Stimulated activated CD4-positive, alpha-beta T cell treated with anti-CD3 and anti-CD28 coated beads, Interleukin-15, amount 100 ng/mL, for 48 hours (primary cell): ENCODE measurements at places on chromosomes 2 and 18.

DNA sequence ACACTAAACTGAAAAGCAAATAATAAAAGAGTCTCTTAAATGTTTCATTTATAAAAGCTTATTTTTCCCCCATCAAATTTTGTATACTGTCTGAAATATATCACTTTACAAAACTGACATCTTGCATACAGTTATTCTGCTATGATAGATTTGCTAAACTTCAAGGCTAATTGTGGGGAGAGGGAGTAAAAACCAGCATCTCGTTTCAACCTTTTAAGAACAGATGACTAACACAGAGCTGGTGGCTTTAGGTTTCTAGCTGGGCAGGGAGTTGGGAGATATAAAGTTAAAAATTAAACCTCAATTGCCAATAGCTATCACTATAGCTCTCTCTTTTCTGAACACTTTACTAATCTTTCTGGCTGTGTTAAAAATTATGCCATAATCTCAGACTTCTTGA lies 23.5 kb downstream of the C1D start:
- no peak for DNase-seq

GRCh38 chr18:74084184-74084855 lies 63.3 kb downstream of the FBXO15 start:
- no peak for DNase-seq

DNA sequence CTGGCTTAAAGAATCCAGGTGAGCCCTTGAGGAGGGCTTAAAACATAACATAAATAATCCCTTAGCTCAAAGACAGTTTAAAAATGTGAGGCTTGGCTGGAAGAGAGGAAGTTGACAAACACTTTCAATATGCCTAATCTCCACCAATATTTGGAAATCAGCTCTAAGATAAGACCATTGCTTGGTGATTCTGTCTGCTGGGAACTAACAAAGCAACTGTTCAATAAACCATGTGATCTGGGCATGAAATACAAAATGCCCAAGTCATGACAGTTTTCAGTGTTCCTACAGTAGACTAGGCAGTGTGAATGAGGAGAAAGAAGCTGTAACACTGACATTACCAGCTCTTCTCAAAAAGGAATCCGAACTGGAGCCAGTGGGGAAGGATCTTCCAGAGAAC lies 10.7 kb downstream of the MFF start:
- DNase-seq: no peak

DNA sequence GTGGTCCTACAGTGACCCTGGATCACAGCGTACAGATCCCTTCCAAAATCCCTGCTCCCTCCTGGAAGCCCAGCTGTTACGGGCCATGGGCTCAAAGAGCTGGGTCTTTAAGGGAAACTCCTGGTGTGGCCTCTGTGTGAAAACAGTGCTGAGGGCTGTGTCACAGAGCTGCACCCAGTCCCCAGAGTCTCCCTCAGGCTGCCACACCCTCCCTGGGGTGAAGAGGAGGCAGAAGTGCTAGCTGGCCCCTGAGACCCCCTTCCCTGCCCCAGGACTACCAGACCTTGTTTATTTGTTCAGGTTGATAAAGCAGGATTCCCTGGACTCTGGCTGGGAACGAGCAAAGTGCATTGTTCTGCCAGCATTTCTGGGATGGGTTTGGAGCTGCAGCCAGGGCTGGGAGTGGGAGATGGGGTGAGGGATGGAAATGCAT lies 7.7 kb downstream of the ATOH8 start:
- DNase-seq: no peak

- no peak for DNase-seq
Observed at GRCh38 chr2:61117534-61117933, 44.5 kb upstream of the C2orf74 start.

GRCh38 chr2:215466097-215466909 lies 30.4 kb upstream of the FN1 start:
- no peak for DNase-seq

GRCh38 chr2:99802734-99803133 lies 312.9 kb upstream of the REV1 start:
- DNase-seq: no peak

DNA sequence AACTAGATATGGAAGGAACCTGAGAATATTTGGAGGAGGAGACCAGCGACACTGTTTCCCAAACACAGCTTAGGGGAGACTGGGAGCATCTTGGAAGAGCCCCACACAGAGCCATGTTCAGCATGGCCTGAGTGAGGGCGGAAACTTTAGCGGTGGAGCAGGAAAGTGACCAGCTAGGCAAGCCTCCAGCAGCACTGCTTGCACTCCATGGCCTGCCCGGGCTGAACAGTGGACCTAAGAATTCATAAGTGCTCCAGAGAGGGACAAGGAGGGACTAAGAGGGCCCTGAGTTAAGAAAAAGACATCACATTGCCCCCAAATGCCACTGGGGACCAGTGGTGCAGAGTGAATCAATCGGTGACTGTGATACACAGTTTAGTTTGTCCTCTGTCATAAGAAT lies 566.4 kb downstream of the TNS1 start:
- DNase-seq: no peak

DNA sequence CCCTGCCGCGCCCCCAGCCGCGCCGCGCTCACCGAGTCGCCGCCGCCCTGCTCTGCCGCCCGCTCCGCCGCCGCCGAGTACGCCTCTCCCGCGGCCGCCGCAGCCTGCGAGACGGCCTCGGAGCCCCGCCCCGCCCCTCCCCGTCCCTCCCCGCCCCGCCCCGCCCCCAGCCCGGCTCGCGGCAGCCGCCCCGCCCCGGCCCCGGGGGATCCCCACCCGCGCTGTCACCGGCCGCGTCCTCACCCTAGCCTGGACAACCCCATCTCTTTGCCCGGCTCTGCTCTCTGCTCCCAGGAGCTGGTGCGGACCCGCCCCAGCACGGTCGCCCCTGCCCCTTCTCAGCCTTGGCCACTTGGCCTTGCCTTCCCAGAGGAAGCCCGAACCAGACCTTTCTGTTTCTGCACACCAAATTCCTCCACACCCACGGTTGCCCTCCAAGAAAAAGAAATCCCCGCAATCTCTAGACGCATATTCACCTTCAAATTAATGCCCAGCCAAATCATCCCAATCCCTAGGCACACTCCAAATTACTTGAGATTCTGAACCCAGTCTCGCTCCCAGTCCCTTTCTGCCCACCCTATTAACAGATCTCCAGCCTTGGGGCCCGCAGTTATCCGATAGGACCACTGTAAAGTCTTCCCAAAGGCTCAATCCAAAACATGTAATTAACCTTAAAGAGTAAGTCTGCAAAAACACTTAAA lies at the start of gene CYRIA:
CYRIA (minus strand) TSS at position 87 of the 701 bp plus-strand sequence. CDS start 77,715 bp downstream, outside the sequence.
- DNase-seq: no peak

DNA sequence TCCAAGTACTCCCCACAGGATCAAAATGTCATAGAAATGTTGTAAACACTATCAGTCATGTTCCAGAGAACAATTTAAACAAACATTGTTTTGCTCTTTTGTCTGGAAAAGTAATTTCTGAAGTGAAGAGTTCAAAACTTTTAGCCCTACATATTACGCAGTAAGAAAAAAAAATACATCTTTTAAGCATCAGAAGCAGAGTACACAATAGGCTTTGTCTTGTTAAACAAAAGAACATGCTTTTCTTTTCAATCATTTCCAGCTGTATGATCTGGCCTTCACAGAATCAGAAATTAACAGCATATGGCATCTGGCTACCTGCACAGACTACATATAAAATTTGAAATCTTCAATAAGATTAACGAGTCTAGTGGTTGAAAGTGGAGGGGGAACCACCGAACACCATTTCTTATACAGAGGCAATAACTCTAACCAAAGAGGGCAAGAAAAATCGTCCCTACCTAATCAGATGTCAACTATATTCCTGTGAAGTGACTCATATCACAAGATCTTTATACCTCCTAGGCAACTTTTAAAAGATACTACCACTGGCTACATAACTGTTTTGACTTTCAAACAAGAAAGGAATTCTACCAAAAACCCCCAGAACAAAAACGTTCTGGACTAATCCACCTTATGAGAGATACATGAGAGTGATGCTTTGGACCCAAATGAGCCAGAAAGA lies 149.3 kb downstream of the EXOC6B start:
- no peak for DNase-seq

DNA sequence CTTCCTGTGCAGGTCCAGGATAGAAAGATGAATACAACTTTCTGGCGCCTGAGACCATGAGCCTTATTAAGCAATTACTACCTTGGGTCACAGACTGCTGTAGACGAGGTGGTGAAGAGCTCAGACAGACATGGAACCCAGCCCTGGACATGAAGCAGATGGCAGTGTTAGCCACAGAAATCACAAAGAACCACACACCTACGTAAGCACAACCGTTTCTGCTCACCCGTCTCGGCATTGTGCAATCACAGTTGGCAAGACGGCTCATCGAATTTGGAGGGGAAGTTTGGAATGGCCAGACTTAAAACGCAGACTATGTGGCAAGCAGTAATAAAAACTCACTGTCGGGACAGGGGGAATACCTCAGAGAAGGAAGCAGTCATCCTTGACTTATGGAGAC lies 24.3 kb upstream of the ASPRV1 start:
- no peak for DNase-seq

- DNase-seq: no peak
Observed at GRCh38 chr2:208501206-208501605, 94.6 kb downstream of the PTH2R start.

DNA sequence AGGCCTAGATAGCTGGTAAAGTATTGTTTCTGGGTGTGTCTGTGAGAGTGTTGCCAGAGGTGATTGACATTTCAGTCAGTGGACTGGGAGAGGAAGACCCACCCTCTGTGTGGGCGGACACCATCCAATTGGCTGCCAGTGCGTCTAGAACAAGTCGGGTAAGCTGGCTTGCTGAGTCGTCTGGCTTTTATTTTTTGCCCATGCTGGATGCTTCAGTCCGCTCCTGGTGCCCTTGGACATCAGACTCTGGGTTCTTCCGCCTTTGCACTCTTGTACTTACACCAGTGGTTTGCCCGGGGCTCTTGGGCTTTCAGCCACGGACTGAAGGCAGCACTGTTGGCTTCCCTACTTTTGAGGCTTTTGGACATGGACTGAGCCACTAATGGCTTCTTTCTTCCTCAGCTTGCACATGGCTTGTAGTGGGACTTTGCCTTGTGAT lies 24.3 kb downstream of the DIS3L2 start:
- DNase-seq: no peak

GRCh38 chr2:167595839-167596471 lies 651.4 kb downstream of the STK39 start:
- DNase-seq: no peak

- no peak for DNase-seq
Observed at GRCh38 chr18:79792096-79792987, 5.4 kb upstream of the KCNG2 start.

- DNase-seq: no peak
Observed at GRCh38 chr18:46672062-46672970, 15.3 kb upstream of the LOXHD1 start.

DNA sequence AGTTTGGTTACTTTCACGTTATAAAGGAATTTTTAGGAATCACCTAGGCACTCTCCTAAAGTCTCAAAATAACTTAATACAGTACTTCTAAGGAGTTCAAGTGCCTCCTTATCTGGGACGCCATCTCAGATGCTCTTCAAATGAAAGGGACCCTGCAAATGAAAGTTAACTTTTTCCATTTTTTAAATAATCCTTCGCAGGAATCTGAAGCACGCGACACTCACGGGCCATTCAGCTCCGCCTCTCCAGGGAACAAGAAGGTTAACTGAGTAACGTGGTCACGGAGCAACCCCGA lies 537 bp upstream of the ZC3H15 start:
- DNase-seq: no peak

- DNase-seq: no peak
Observed at GRCh38 chr2:218400930-218401881, 1.5 kb downstream of the CTDSP1 start.

DNA sequence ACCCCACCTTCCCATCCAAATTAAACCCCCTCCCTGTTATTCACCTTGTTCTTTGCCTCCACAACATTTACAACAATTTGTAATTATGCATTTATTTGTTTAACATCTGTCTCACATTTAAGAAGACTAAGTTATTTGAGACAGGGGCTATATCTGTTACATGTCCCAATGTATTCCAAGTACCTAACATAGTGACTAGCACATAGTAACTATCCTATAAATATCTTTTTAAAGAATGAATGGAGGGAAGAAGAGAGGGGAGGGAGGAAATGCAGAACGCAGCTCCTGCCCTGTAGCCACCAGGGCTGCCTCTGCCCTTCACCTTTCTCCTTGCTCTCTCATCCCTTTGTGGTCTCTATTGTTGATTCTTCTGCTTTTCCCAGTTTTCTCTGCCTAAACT lies 40.6 kb downstream of the HDHD2 start:
- no peak for DNase-seq

DNA sequence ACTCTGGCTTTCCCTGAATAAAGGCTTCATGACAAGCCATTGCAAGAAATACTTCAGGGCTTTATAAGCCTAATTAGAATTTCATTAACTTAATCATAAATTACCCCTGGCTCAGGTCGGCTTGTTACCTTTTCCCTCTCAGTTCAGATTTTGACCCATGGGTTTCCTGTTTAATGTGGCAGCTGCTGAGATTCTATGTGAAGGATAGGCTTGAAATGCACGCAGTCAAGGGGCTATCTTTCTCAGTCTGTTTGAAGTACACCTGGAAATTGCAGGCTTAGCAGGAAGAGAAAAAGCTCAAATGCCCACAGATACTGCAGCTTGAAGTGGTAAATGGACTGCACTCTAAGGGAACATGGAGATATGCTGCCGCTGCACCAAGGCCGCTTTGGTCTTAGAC lies 49.4 kb downstream of the CAVIN2 start:
- no peak for DNase-seq

DNA sequence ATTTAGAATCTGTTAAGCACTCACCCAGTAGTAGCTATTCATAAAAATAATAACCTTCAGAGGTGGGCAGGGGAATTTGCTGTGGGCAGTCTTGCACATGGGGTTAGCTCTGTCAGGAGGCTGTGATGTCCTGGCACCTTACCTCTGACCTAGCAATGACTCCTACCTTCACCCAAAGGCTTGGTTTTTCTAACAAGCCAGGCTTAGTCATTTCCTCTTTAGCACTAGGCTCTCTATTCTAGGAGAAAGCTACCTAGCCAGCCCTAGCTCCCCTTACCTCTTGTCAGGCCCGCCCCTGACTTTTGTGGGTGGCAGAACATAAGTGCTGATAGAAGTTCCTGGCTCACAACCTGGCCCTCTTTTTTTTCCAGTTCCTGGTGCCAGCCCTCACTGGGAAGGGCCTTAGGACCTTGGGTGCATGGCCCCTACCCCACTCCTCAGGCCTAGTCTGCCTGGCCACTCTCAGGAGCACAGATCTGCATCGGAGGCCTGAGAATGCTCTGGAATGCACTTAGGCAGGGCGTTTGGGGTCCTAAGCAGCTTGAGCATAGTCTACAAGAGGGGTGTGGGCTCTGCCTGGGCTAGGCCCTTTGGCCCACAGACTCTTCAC lies 17.7 kb downstream of the CPLX4 start:
- no peak for DNase-seq

DNA sequence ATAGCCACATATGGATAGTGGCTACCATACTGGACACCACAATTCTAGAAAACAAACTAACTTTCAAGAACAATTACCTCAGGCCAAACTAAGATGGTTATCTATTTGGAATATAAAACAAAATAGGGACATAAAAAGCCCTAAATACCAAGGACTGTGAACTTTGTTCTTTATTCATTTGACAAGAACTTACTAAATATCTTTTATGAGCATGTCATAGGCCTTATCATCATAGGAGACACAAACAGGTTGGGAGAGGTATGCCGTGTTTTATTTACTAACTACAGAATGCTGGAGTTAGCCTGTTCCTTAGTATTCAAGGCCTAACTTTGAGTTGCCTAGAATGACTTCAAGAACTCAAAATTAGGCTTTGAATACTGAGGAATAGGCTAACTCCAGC lies 32.1 kb downstream of the CCDC93 start:
- DNase-seq: no peak
